HFFc6 (cell line): ENCODE measurements at places on chromosomes 12 and 14. TPM values are rescaled to one million over a fixed set of nuclear protein-coding genes. Genes with fewer than 3 reads are reported as not detected.

Gene GNB3
- total RNA-seq: 4.2 to 7.2 TPM (median 5.3 TPM) in 3 replicates

Gene BMP4
- total RNA-seq: 4.3 to 14.4 TPM (median 14.0 TPM) in 3 replicates

GRCh38 chr14:50804181-50804721, 26.7 kb downstream of the NIN start:
- peak; percentile 61 for DNase-seq

- DNase-seq: no peak
Measured at GRCh38 chr14:88599761-88600439, 37.1 kb downstream of the ZC3H14 start.

GRCh38 chr12:23640754-23641153, 308.7 kb downstream of the SOX5 start:
- DNase-seq: no peak

Gene ADCY6
- total RNA-seq: 20.3 to 31.8 TPM (median 31.5 TPM) in 3 replicates
